Stimulated activated CD8-positive, alpha-beta memory T cell treated with anti-CD3 and anti-CD28 coated beads, Interleukin-7, amount 100 ng/mL, for 4 hours (primary cell): ENCODE measurements at places on chromosomes 13 and 19.

- no peak for DNase-seq
These were observed 103.8 kb downstream of the FGF14 start for GRCh38 chr13:102298051-102298450.

DNA sequence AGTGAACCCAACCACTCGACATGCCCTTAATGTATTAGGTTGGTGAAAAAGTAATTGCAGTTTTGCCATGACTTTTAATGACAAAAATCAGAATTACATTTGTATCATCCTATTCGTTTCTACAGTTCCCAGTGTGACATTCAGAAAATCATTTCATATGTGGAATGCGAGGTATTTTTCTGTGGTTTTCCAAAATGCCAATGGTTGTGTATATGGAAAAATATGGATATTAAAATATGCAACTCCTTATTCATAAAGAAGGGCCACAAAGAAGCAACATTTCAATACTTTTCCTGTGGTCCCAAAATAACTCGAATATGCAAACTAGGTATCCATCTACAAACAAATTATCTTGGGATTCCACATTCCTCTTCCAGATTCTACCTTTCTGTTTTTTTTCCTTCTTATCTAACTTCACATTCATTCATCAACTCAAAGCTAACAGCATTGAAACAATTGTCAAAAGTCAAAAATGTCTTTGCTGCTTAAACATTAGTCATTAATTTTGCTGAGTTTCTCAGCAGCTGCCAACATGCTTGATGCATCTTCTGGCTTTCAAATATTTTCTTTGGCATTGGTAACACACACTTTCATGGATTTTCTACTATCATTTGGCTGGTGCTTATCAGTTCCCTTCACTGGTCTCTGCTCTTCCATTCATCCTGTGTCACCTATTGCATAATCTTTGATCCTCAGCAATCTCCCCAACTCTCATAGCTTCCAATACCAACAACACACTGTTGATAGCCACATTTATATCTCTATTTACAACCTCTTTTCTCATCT is 1445.4 kb downstream of the EFNB2 start:
- no peak for DNase-seq

DNA sequence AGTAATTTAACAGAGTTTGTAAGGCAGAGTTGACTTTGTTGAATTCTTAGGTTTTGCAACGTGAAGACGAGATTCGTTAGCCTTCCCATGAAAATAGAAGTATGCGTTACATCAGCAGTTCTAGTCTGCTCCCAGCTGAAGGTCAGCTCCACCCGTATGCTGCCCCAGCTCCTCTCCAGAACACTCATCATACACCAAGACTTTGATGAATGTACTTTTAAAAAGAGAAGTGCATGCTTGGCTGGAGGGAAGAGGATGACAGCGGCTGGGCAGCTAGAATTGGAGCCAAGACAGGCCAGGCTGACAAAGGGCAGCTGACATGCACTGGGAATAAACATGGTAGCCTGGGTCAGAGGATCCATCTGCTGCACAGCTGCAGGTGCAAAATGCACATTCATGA is 166.3 kb upstream of the ARGLU1 start:
- no peak for DNase-seq

- DNase-seq: no peak
These were observed 28.2 kb upstream of the MICU2 start for GRCh38 chr13:21632196-21632595.

GRCh38 chr13:113437408-113438010 is 15.8 kb downstream of the ADPRHL1 start:
- no peak for DNase-seq

- no peak for DNase-seq
These were observed 208.7 kb downstream of the LACC1 start for GRCh38 chr13:44088411-44088810.

GRCh38 chr19:50207730-50208129 is 4.3 kb downstream of the MYH14 start:
- DNase-seq: no peak

GRCh38 chr13:45678282-45678681 is 23.8 kb upstream of the CBY2 start:
- no peak for DNase-seq

DNA sequence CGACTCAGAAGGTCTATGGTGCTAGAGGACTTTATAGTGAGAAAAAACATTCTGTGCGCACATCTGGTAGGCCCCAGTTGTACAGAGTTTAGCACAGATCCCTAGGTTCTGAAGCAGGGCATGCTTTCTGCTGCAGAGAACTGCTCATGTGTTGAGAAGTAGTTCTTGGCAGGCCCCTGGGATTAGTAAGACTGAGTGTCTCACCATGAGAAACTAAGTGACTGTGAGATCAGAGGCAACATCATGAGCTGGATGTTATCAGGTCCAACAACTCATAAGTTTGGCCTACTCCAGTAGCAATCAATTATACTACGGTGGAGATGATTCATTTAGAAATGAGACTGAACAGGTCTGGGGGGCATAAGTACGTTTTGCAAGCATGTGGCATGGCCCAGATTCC is 507.4 kb upstream of the KLF12 start:
- DNase-seq: no peak

DNA sequence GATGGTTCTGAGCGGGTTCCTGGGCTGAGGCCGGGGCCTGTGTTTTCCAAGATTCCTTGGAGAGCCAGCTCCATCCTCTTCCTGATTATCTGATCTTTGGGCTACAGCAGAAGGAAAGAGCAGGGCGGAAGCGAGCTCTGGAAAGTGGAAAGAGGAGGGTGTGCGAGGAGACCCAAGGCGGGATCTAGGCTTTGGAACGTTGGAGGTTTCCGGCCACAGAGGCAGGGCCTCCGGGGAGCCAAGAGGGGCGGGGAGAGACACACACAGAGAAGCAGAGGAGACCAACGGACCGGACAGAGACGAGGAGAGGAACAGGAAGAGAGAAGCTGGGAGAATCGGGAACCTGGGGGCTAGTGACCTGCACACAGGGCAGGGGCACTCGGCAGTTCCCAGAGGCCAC is at the start of gene CLEC11A:
TSS of gene CLEC11A (plus strand) at position 296 of the 400 bp plus-strand sequence. CDS start 162 bp downstream, outside the sequence.
- DNase-seq: no peak
